ENCODE measurements at places on chromosomes 6 and 20.

DNA sequence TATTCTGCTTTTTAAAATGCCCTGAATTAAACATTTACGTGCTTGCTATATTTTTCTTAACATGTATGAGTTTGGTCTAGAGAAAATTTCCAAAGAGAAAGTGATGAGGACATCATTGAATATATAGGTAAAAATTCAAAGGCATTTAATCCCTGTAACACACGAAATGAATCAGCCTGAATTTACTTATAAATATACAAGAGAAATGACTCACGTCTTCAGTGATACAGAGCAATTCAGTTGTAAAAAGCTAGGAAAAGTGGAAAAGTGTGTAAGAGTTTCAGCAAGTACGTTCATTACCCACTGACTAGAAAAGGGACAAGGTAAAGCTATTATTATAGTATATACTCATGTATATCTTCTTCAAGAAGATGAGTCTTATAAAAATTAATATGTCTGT, 124.8 kb downstream of the HIVEP1 start:
- no peak for DNase-seq

- no peak for DNase-seq
These were observed 131.8 kb downstream of the CLVS2 start for GRCh38 chr6:123127807-123128206.

- DNase-seq, result no peak
These were observed 12.4 kb upstream of the SIRPB1 start for GRCh38 chr20:1632178-1632577.

- no peak for DNase-seq
These were observed 518 bp downstream of the PEX6 start for GRCh38 chr6:42978487-42978838.

GRCh38 chr20:46014517-46015396, 6.0 kb downstream of the MMP9 start:
- no peak for DNase-seq

DNA sequence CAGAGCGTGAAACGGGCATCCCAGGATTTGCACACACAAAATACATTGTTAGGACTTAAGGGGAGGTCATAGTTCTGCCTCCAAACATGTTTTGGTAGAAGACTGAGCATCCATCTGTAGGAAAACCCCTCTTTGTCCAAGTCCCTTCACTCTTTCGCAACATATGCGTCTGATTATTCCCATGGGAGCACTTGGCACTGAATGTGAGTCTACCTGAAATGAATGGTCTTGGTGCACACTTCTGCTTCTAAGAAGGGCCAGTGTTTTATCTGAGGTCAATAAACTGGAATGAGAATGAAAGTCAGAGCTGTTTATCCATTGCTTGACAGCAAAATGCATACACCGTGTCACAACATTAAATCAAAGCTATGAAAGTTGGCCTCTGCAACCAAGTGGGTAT, 33.0 kb downstream of the GJA10 start:
- no peak for DNase-seq

- DNase-seq, result no peak
These were observed 250.5 kb upstream of the PRND start for GRCh38 chr20:4471221-4471620.

DNA sequence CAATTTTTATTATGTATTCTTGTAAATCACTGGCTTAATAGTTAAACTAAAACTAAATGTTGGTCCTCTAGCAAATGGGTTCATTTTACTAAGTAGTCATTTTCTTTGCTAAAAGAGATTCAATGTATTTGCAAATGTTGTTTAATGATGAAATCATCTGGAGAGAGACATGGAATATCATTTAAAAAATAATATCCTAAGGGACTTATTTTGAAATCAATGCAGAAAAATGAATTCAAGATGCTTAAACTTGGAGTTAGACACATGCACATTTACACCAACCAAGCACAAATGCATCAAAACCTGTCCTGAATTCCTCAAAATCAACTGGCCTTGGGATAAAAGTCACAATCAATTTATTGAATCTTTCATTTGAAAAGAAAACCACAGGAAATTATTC, 165.0 kb upstream of the RNF217 start:
- no peak for DNase-seq

- no peak for DNase-seq
These were observed 580.8 kb downstream of the BMP2 start for GRCh38 chr20:7348253-7348652.

- DNase-seq, result no peak
These were observed 20.3 kb downstream of the PHIP start for GRCh38 chr6:79057746-79058145.

GRCh38 chr20:766906-767305, 1.4 kb downstream of the SLC52A3 start:
- DNase-seq, result no peak

DNA sequence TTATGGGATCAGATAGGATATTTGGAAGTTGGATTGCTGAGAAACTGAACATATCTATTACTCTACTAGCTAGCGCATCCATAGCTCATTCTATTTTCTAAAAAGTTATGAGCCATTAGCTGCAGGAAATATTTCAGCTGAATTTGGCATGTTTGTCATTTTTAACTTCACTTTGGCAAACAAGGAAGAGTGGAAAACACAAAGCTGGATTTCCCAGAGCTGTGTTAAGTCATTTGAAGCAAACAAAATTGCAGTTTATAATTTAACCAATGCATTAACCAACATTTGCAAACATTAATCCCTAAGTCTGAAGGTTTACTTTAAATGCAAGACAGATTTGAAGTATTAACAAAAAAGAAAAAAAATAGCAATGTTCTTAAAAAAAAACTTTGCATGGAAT, 1.2 kb downstream of the ALDH8A1 start:
- DNase-seq, result no peak

- DNase-seq, result no peak
These were observed 537.9 kb downstream of the TENT5A start for GRCh38 chr6:81214414-81215091.

DNA sequence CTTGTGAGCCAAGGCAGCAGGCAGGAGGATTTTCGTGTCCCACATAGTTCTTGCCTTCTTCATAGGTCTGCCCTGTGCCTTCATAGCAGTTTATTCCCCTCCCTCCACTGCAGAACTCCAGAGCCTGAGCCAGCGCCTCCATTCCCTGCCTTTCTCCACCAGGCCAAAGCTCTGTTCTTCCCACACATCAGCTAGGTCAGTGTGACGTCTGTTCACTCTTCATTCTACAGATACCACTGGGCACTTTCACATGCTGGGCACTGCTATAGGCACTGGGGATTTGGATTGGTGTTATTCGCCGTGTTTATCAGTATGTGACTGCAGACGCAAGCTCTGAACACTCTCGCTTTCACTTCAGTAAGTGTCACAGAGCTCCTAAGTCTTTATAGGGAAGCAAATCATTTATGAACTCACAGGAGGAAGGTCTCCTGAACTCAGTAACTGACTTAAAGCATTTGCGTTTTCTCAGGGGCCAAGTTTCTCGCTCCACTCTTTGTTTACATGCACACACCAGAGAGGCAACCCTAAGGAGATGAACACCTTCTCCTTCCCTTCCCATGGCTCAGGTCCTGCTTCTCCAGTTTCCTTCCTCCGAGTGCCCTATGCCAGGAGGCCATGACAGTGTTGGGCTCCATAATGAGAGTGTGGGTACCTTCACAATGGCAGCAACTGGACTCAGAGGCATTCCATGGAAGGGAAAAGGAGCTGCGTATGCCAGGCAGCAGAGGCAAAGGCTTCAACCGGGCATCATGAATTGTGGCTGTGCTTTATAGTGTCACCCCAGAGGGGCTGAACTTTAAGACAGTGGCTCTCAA, 6.3 kb upstream of the APMAP start:
- DNase-seq, result no peak

DNA sequence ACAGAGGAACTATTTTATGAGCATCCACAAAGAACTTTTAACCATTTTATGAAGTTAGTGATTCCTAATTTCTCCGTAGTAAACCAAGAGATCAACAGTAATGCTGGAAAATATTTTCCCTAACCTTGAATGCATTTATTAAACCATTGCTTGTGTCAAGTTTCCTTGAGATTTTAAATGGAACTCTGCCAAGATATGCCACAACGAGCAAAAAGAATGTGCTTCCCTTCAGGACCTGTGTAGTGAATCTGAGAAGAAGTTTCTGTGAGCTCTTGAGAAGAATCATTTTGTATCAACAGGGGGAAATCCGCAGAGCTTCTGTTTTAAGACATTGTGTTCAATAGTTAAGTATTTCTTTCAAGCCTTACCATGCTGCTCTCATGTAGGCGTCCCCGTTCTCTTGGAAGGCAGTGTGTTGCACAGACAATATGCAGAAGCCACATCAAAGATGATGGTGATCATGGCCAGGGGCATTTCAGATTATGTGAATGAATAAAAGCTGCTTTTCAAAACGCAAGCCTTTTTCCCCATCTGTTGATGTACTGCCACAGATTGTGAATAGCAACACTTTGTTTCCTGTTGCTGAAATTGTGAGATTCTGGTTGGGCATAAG, 439.8 kb downstream of the BMP2 start:
- DNase-seq, result no peak

DNA sequence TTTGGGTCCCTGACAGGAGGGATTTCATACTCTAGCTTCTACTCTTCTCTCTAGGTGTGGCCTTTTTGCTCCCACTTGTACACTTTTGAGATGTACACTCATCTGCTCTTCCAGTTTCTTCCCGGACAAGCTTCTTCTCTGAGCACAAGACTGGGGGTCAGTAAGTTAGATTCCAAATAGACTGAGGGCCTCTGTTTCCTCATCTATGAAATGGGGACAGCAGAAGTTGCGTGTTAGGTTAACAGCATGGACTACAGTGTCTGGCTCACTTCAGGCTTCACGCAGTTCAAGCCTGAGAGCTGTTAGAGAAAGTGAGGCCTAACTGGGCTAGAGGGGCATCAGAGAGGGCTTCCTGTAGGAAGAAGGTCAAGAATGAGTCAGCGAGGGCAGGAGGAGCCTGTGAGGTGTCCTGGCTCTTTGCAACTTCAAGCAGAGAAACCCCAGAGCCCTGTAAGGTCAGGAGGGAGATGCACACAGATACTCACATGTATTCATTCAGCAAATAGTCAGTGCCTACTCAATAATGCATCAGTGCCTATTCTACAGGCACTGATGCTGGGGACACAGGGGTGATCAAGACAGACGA, 20.6 kb downstream of the XKR7 start:
- no peak for DNase-seq

Data from AML-193 (cell line).